ENCODE measurements at places on chromosomes 4 and X.

DNA sequence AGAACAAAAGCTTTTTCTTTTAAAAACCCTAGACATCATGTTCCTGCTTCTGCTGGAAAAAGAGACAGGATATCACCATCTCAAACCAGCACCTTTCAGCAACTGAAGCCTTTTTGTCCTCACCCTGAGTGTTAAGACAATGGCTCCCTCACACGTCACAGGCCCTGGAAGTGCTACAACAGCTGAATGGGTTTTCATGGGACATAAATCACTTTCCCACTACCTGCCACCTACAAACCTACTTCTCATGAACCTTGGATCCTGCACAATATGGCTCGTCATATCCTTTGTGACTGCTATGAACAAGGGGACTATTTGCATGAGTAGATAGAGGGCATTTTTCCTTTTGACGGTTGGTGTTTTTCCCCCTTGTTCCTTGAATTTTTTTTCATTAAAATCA lies 93.6 kb downstream of the TSPAN5 start:
- no peak for DNase-seq

- DNase-seq, result no peak
Observed at GRCh38 chr4:85496933-85497332, 22.0 kb downstream of the ARHGAP24 start.

- DNase-seq, result no peak
Observed at GRCh38 chr4:94927696-94928095, 169.9 kb downstream of the BMPR1B start.

- DNase-seq, result peak; percentile 31
Observed at GRCh38 chr4:130183766-130184165, 1087.8 kb downstream of the C4orf33 start.

- DNase-seq, result no peak
Observed at GRCh38 chr4:64520421-64520820, 111.2 kb upstream of the TECRL start.

DNA sequence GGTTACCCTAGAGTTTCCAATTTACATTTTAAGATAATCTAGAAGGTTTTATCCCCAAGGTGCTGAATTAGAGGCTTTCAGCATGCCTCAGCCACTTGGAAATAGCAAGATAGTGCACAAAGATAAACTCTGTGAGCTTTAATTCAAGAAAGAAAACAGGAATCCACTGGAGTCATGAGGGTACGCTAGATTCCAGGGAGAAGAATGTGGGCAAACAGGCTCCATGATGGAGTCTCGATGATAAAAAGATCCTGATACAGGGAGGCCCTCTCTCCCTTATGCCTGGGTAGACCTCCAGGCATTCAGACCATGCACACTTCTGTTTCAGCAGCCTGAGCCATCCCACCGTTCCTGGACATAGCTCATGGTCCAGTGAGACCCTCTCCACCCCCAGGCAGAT lies 344.6 kb upstream of the LCORL start:
- no peak for DNase-seq

DNA sequence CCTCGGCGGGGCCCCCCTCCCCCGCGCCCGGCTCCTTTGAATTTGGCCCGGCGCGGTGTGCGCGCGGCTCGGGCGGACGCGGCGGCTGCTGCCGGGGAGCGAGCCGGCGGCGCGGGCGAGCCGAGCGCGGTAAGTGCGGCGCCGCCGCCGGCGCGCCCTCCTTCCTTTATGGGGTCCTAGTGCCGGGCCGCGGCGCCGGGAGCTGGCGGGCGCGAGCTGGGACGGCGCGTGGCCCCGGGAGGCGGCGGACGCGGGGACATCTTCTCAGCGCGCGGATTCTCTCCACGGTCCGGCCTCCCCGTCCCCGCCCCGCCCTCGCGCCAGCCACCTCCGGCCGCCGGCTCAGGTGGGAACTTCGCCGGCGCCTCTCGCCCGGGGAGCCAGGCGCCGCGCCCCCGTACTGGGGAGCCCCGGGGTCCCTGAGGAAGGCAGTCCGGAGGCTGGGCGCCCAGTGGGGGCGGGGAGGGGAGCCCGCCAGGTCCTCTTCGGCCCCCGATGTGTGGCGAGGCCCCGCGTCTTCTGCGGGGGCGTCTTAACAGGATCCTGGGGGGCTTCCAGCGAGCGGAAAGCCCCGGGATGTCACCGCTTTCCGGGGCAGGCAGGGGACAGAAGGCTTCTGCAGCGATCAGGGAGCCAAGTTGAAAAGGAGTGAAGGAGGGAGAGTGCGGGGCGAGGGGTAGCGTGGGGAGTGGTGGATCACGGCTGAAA lies 98.4 kb upstream of the TENM3 start:
- peak; percentile 57 for DNase-seq

DNA sequence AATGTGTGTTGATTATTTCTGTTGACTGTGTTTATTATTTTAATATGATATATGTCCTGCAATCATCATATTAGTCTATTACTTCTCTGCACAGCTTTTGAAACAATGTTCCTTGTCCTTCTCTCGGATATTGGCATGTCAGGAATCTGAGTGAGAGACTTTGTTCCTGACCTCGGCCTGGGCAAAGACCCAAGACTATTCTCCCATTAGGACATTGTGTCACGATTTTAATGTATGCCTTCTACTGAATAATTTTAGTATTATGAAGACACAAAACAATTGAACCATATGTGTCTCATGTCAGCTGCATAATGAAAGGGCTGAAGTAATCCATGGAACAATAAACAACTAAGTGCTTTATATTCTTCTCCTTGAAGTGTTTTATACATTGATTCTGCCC lies 580.8 kb upstream of the TENM3 start:
- DNase-seq, result no peak

GRCh38 chrX:69323786-69324720 lies 158.8 kb upstream of the PJA1 start:
- peak; percentile 56 for DNase-seq

- no peak for DNase-seq
Observed at GRCh38 chrX:85112293-85112692, 108.6 kb downstream of the APOOL start.

DNA sequence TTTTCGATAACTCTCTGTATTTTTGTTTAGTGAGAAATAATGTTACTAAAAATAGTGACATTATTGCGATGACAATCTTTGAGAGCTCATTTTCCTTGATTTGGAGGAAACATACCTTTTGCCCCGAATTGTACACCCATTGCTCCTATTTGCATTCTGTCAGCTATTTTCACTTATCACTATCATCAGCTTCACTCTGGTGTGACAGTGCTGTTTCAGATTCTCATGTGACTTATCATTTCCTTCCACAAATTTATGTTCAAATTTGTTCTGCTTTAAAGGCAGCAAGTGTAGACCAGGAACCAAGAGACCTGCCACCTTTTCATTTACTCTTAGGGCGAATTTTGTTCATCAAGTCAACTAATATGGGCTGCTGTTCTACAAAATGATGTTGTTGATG lies 179.4 kb downstream of the RBM46 start:
- DNase-seq, result no peak

DNA sequence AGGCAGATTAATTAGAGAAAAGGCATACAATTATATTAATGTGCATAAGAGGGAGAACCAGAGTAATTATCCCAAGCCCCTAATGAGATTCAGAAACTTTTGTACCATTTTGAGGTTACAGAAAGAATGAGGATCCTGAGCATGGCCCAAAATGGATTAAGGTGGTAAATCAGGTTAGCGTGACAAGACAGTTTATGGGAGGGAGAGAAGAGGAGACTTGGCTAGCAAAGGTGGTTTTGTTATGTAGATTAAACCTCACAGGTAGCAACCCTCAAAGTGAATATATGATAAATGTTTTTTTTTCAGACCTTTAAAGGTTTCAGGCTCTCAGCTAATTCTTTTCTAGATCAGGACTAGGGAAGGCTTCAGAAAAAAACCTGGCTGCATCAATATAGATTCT lies 781.8 kb downstream of the FAM133A start:
- no peak for DNase-seq

DNA sequence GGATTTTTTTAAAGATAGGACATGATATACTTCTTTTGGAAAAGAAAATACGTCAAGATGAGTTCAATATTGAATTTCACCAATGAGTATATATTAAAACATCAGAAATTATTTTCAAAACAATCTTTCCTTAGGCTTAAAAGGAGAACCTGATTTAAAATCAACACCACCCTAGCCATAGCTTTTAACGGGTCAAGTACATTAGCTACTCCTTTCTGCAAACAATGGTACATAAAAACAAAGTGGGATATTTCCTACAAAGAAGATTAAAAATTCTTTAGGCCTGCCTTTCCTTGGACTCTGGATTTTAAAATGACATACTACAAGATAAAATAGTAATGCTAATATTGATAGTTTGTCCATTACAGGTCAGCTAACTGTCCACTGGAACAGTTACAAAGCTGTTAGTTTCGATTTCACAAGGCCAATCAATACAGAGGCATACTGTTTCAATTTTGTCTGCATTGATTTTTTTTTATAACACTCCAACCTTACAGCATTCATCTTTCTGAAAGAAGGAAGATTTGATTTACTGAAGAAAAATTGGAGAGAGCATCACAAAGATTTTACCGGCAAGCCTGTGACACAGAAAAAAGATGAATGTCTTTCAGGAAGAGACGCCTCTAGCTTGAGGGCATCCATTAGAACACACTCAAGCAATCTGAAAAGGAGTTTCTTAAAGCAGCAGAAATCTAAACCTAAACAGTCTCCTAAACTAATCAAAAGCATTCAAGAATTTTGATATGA lies 97.2 kb downstream of the MAB21L2 start:
- no peak for DNase-seq

GRCh38 chr4:76306882-76307659 lies 538 bp downstream of the STBD1 start:
- peak; percentile 46 for DNase-seq

GRCh38 chrX:7711167-7711566 lies 131.8 kb upstream of the VCX start:
- no peak for DNase-seq

DNA sequence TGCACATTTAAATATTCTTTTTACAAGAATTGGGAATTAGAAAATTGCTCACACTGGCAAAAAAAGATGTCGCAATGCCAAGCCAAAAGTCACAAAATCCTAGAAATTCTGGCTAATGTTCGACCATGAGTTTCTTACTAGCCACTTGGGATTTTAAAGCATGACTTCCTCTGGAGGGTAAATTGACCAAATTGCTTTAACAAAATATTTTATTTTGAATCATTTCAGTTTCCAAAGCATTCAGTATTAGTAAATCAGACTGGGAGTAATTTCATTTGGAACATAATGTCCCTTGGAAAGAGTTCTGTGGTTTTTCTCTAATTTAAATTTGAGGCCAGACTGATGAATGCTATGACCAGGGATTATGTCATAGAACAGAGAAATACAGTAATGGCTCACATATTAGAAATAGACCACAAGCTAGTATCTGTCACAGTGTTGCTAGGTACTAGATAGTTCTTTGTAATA lies 7.6 kb upstream of the CXCL5 start:
- DNase-seq, result no peak
